Brain (organoid and tissue), 16 donors: ENCODE measurements at places on chromosomes 4 and X.

DNA sequence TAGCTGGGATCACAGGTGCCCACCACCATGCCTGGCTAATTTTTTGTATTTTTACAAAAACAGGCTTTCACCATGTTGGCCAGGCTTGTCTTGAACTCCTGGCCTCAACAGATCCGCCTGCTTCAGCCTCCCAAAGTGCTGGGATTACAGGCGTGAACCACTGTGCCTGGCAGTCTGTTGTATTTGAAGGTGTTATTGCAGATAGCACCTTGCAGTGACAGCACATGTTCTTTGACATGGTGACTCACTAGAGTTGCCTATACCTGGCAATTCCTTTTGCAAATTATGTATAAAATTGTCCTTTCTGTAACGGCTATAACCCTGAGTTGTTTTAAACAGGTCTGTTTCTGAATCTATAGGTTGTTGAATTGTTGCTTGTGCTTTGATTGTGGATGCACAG is 7.9 kb downstream of the OGT start:
- no peak for DNase-seq

DNA sequence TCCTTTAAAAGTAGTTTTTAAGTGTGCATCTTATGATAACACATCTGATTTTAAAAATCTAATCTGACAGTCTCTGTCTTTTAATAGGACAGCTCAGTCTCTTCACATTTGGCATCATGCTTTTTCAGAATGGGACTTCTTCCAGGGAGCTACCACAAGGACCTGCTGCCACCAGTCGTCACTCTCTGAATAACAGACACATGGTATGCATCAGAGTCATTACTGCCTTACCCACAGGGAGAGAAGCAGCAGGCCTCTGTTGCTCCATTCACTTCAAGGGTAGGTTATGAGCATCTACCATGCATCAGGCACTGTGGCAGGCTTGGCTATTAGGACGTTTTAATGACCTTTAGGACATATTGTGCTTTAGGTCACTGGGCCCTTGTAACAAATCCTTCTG is 50.0 kb upstream of the AFAP1 start:
- DNase-seq: no peak

DNA sequence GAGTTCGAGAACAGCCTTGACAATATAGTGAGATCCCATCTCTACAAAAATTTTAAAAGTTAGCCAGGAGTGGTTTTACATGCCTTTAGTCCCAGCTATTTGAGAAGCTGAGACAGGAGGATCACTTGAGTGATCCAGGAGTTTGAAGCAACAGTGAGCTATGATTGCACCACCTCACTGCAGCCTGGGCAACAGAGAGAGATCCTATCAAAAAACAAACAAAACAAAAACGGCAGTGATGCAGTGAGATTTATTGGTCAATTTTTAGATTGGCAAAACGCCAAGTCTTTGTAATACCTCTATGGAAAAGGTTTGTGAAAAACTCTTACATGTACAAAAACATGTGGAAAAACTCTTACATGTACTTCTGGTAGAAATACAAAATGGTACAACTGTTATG is 91.3 kb downstream of the PTPN13 start:
- no peak for DNase-seq

- DNase-seq: peak; percentile 54
These were observed 2.0 kb upstream of the SPP1 start for GRCh38 chr4:87973283-87974169.

- no peak for DNase-seq
These were observed 167.8 kb upstream of the PCDH18 start for GRCh38 chr4:137700072-137700471.

- no peak for DNase-seq
These were observed 97.2 kb upstream of the ACSL4 start for GRCh38 chrX:109830157-109830703.

DNA sequence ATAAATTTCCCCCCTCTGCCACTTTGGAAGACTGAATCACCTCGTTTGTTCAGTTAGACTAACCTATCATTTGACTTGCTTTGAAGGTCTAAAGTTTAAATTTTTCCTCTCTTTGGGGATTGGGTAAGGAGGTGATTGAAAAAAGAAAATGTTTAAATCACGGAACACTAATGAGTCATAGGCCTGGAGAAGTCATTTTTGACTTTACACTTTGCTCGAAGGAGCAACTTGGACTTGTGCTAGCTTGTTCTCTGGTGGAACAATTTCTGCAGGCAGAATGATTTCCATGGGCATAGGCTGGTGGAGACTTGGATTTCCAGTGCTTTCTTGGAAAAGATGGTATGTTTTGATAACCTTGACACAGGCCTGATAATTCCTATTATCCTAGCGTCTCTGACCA is 10.5 kb upstream of the GLUD2 start:
- no peak for DNase-seq

DNA sequence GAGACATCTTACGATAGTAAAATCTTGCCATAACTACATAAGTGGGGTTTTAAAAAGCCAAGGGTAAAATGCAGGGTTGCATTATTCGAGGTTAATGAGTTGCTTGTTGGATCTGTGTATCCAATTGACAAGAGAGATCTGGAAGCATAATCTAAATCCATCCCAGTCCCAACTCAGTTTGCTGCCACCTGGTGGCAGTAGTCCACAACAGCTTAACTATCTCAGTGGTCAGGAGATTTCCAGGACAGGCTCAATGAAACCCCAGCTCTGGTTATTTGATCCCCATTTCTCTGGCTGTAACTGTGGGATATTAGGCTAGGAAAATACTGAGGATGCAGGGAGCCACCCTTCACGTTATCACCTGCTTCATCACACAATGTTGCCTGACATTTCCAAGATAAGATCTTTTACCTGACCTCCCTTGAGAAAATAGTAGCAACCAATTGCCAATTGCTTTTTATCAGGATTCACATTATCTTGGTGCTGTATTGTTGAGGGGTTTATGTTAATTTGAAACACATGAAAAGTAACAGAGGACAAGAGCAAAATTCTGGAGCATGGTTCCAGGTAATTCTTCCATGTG is 88.2 kb upstream of the TNIP3 start:
- DNase-seq: peak; percentile 84

GRCh38 chr4:92234393-92235176 is 69.2 kb upstream of the GRID2 start:
- no peak for DNase-seq

DNA sequence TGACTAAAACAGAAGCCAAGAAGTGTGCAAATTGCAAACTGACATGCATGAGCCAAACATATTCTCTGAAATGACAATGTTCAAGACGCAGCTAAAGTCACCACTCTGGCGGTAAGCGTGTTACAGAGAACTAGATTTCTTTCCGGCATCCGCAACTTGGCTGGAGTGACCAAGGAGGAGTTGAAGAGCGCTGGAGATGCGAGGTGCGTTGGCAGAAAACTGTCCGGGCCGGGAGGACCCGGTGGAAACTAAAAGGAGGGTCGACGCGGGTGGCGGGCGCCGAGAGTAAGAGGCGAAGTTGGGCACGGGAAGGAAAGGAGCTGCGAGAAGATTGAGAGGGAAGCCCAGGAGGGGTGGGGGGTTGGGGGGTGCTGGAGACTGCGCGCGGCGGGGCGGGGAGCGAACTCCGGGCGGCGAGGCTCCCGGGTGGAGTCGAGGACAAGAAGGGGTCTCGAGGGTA is 807 bp downstream of the SEL1L3 start:
- peak; percentile 66 for DNase-seq

DNA sequence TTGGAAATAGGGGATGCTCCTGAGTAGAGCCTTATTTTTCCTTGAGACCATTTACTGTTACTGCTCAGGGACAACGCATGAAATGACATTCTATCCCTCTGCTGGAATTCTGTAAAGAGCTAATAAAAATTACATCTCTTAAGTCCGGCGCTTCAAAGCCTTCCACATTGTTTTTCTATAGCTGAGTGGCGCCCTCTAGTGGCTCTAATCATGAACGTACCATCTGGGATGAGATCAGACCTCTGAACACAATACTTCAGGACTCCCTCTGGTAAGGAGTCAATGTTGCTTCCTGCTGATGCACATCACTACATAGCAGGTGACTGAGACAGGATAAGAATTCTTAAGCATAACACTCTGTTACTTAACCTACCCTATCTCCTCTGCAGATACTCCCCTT is 6.0 kb downstream of the HMGN5 start:
- no peak for DNase-seq

DNA sequence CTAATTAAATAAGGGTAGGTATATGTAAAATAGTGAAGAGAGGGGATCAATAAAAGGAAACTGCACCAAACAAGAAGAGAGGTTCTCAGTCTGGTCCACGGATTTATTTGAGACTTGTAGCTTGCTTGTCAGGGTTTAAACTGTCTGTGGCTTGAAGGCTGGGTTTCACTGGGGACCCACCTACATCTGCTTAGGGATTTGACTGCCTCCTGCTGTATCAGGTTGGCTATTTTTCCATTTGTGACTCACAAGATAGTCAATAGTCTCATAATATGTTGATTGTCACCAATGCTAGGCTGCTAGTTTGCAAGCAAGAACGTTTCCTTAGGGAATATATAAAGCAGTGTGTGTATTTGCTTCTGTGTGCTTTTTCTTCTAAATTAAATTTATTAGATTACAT is 1950.7 kb upstream of the IGFBP7 start:
- no peak for DNase-seq

- DNase-seq: no peak
These were observed 647.2 kb upstream of the FRG1 start for GRCh38 chr4:189293459-189293858.

GRCh38 chrX:13119386-13119785 is 75.0 kb upstream of the FAM9C start:
- no peak for DNase-seq

- peak; percentile 20 for DNase-seq
These were observed 607.1 kb upstream of the DIPK2B start for GRCh38 chrX:45807572-45808425.

DNA sequence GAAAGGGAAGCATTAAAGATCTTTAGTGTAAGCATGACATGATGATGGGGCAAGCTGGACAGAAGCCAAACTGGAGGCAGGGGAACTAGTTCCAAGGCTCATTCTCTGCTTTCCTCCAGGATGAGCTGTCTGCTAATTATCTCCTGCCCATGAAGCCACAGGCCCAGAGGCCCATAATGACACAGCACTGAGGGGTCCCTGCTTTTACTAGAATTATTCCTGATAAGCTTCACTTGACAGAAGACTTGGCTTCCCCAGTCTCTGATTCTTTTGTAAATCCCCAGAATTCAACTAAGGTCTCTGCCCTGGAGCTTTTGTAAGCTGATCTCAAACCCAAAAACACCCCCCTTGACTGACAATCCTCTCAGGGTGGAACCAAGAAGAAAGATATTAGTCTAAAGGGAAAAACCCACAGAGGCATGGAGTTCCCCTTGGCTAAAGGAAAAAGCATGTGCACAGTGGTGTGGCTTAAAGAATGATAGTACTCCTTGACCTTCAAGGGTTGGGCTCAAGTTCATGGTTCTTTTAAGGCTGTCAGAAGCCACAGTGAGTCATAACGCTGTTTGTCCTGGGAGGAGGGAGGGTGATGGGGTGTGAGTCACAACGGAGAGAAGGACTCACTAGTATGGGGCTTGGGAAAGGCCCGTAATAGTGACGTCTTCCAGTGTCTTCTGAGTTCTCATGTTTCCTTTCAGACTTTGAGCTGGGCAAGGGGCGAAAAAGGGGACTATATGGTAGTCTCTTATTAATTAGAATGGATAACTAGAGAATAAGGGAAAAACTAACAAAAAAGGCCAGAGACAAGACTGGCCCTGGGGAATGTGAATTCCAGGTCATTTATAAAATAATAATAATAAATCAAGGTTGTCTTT is 146.0 kb upstream of the CPEB2 start:
- no peak for DNase-seq

GRCh38 chr4:8185295-8185694 is 13.8 kb upstream of the SH3TC1 start:
- DNase-seq: no peak

- DNase-seq: peak; percentile 60
These were observed 160.9 kb downstream of the SMIM20 start for GRCh38 chr4:26074712-26075430.

GRCh38 chr4:152463562-152463961 is 72.3 kb downstream of the FBXW7 start:
- DNase-seq: no peak

- no peak for DNase-seq
These were observed 1.0 kb upstream of the TRIML1 start for GRCh38 chr4:188138227-188138626.

DNA sequence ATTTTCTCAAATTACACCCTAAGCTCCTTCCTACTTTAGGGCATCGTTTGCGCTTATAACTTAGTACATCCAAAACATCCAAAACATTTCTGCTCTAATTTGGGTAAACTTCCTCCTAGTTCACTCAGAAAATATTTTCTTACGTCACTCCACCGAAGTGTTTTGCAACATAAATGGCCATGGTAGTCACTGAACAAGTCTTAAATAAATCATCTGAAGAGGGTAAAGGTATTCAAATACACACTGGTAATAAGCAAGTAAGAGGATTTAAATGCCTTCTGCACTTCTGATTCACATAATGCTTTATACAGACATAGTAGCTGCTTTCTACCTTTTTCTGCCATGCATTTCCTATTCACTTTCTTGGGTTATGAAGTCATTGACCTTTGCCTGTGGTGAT is 991.9 kb downstream of the NLGN4X start:
- no peak for DNase-seq

- DNase-seq: no peak
These were observed 32.1 kb upstream of the AMBN start for GRCh38 chr4:70559924-70560323.

DNA sequence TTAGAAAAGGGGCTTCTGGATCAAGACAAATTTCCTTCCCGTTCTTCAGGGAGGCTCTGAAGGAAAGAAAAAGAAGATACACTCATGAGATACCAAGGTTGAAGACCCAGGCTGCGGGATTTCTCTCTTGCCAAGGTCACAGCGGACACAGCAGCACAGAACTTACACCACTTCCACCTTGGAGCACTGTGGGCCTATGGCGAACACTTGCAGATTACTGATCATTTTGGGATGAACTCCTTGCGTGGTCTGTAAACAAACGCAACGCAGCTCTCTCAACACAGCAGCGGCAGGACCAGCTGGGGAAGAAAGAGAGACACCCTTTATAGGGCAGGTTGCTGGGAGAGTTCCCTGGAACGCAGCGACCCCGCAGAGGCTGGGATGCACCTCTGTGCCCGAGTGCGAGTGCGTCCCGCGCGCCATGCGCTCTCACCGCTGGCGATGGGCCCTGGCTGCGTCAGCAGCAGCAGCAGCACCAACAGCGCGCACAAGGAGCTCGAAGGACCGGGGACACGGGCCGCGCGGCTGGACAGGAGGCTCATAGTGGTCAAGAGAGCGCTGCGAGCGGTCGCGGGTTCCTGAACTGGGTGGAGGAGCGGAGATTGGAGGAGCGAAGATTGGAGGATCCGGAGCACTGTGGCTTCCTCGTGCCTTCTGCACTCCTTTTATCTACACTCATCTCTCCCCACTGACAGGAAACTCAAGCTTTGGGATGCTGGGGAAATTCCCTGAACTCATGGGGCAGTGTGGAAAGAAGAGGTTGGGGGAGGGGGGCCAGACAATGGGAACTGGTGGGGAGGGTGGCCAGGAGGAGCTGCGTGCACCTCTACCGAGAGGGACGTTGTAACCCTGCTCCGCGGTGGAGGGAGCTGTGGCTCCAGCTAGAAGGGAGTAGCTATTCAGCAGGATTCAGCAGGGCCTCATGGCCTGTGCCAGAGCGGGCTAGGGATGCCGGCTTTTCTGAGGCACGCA is at the start of gene CXCL5:
Gene CXCL5, minus strand, starts transcription at position 638 of the 972 bp plus-strand sequence. Its CDS starts 96 bp downstream, at position 542.
- DNase-seq: peak; percentile 61

- no peak for DNase-seq
These were observed 29.1 kb upstream of the CT55 start for GRCh38 chrX:135200297-135200696.

- DNase-seq: no peak
These were observed 16.7 kb downstream of the ABLIM2 start for GRCh38 chr4:8141935-8142334.

- no peak for DNase-seq
These were observed 293.5 kb downstream of the ZNF674 start for GRCh38 chrX:46251755-46252154.

- no peak for DNase-seq
These were observed 110.5 kb upstream of the ENPP6 start for GRCh38 chr4:184328022-184328736.
